Spleen (tissue), 13 donors: ENCODE measurements at places on chromosomes 1 and 21.

DNA sequence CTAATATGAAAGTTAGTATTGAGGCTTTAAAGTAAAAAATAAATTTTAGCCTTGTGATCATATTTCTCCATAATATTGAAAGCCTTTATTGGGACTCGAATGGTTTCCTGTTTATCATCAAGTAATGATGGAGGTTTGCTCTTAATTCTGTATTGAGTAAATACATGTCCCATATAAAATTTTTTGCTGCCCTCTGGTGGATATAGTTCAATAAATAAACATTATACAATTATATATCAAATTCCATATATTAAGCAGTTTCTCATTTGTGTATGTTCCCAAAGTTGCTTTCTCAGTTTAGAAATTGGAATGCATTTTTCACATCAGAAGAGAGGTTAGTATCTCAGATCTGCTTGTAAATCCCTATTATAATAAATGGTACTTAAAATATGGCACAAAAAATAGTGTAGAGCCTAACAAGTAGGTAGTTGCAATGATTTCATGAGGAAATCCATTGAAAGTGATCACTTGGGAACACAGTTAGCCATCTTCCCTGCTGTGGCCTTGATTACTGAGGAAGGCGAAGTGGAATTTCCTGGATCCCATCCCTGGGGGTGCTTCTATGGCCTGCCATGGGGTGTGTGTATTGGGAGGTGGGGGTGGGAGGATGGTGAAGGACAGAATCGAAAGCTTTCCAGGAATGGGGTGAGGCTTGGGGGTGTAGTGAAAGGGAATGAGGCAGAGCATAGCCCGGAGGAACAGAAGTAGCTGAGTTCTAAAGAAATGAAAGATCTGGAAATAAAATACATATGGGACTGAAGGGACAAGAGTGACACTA lies 84.1 kb upstream of the C21orf91 start:
- DNase-seq = no peak

DNA sequence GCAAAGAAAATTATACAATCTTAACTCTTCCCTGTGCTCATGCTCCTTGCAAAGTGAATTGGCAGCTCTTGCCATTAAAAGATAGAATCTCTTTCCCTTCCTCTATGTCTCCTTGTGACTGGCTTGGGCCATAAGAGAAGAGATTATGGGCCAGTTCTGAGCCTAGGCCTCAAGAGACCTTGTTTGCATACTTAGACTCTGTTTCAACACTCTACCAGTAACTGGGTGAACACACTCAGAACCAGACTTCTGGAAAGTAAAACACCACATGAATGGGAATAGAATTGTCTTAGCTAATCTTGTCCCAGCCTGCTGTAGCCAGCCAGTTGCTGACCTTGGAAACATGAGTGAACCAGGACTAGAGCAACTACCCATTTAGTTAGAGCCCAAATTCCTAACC lies 15.3 kb upstream of the OR6K3 start:
- DNase-seq = no peak

GRCh38 chr1:228176024-228176395 lies 10.4 kb downstream of the IBA57 start:
- DNase-seq = peak; percentile 50

GRCh38 chr1:2978691-2979190 lies 42.5 kb upstream of the ACTRT2 start:
- DNase-seq = no peak

GRCh38 chr1:160064164-160064563 lies 5.8 kb downstream of the KCNJ10 start:
- no peak for DNase-seq

DNA sequence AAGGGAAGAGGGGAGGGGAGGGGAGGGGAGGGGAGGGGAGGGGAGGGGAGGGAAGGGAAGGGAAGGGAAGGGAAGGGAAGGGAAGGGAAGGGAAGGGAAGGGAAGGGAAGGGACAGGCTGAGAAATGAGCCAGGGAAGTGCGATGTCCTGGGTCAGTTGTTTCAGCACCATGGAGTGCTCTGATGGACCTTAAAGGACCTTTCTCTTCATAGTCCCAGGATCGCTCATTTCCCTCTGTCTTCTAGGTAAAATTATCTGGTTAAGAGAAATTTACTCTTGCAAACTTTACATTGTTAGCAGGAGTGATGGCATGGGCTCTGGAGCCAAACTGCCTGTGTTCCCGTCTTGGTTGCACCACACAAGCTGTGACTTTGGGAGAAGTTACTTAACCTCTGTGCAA lies 357.8 kb downstream of the MATN1 start:
- DNase-seq = no peak

DNA sequence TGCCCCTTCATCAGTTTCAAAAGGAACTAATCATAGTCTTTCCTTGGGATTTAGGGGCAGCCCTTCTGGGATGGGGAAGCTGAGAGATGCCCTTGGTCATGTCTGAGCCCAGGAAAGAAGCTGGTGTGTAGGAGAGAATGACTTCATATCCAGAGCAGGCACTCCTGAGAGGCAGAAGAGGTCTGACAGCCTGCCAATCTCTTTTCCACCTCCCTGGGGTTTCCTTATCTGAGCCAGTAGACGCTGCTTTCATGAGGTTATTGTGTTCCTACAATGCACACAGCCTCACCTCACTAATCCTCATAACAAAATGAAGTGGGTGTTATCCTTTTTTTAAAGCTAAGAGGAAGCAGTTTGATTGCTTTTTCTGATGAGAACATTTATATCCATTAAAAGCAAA lies 14.1 kb downstream of the ROR1 start:
- DNase-seq = no peak

- no peak for DNase-seq
These were observed 1.6 kb upstream of the CLIC4 start for GRCh38 chr1:24743404-24744211.

DNA sequence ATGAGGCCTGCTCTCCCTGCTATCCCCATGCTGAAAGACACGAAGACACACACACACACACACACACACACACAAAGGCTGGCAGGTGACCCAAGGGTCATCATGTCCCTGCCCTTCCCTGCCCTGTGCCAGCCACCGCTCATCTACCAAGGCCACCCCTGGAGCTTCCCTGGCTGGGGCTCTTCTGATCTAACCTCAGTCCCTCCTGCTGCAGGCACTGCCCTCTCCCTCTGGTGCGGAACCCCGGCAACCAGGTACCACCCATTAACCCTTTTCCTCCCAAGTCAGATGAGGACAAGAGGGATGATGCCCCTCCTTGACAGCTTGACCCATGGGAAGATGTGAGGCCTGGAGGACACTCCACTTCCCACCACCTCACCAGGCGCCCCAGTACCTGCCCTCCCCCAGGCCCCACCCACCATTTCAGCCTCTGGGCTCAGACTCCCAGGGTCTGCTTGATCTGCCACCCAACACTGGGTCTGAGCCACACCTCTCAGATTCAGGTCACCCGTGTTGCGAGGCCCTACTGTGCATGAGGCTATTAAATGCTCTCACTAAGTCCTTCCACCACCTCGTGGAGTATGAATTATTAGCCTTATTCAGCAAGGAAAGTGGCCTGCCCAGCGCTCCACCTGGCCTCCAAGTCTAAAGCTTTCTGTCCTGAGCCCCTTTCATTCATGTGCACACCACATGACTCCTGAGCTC lies 2.5 kb downstream of the SDC3 start:
- peak; percentile 67 for DNase-seq

- no peak for DNase-seq
These were observed 49.6 kb downstream of the PLA2G4A start for GRCh38 chr1:186878356-186878755.

- DNase-seq = no peak
These were observed 347.2 kb downstream of the NPHP4 start for GRCh38 chr1:5645135-5645399.
